Skeletal muscle cell (primary cell): ENCODE measurements at places on chromosomes 7 and 10.

DNA sequence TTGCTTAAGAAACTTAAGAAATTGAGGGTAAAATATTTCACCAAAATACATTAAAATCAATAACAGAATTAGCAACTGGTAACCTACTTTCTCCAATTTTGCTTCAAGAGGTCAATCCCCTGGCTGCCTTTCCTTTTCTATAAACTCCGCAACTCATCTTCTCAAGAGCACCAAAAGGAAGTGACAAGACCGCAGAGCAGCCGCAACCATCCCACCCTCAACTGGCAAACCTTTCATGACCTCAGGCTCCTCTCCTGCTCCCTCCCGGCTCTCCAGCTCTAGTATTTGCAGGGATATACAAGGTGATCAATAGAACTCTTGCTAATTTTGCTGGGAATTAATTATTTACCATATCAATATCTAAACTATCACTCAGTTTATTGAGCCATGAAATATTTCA is 88.9 kb downstream of the ATE1 start:
- DNase-seq: no peak

GRCh38 chr10:71972746-71973695 is 8.8 kb downstream of the CHST3 start:
- no peak for DNase-seq

DNA sequence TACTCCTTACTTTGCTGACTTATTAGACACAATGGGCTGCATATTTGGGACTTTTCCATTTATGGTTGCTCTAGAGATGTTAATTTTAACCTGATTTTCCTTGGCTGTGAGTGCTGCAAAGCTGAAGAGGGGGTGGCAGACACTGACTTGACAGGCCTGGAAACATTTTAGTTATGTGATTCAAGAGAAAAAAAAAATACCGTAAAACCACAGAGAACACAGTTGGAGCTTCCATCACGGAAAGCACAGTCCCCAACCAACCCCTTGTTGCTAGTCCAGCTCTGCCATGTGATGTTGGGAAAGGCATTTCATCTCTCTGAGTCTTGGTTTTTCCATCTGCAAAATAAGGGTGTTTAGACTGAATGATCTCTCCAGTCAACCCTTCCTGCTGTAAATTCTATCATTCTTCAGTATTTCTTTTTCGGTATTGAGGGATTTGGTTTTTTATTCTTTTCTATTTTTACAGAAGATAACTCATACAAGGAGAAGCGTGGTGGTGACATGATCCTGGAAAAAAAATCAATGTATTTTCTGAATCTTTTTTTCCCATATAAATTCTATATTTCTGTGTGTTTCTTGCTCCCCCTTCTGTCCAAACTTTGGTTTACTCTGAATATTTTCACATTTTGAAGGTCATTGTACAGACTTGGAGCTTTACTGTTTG is 246.1 kb downstream of the REEP3 start:
- DNase-seq: peak; percentile 41

DNA sequence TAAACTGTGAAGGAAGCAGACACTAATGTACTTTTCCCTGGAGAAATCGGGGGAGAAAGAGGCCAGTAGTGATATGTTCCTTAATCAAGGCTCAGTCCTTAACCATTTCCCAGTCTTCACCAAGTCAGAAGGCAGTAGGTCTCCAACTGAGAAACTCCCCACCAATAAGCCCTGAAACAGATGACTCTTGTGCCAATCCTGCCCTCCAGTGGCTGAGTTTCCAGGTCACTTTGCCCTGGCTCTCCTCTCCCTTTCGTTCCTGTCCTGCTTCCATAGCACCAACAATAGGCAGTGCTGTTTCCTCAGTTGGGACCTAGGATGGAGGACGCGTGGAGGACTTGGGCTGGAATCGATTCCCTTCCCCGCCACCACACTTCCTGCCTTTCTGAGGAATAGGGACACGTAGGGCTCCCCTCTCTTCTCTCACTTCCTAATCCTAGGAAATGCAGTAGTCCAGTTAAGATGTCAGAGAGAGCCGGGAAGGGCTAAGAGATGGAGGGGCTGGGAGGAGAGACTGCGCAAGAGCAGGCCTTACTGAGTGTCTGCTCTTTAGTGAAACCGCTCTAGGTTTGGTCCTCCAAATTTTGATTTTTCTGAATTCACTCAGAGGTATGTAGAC is 23.4 kb downstream of the ATOH7 start:
- DNase-seq: peak; percentile 38

DNA sequence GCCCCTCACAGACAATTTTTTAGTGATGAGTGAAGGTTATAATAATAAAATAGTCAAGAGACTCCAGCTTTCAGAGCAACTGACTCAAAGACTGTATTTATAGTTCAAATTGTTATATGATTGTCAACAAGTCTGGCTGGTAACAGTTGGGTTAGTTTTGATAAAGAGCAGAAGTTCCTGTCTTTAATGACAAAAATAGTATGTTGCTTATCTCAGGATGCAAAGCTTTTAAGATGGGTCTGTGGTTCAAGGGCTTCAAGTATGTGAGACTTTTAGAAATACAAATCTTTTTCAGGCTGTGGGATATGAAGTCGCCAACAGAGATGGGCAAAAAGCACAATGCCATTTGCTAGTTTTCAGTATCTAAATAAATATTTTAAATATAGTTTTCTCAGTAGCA is 118.4 kb downstream of the ABCA13 start:
- no peak for DNase-seq

- peak; percentile 72 for DNase-seq
These were observed 174.9 kb upstream of the NRP1 start for GRCh38 chr10:33509231-33509831.

GRCh38 chr7:41573015-41573414 is 129.9 kb downstream of the INHBA start:
- DNase-seq: peak; percentile 14

DNA sequence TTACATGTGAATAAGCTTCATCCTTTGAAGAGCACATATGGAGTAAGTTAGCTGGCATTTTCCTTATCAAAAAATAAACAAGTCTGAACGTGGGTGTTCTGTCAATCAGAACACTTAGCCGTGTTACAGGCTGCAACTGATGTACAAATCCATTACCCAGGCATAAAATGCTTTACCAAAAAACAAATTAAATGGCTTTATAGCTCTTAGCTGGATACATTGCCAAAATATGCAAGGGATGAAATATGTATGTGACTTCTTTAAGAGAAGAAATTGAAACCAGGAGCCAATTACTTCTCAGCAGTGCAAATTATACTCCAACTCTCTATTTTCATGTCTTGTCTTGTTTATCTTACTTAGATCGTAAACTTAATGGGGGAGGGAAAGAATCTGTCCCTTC is 214.8 kb downstream of the DGKB start:
- DNase-seq: no peak

- no peak for DNase-seq
These were observed 49.2 kb upstream of the MGMT start for GRCh38 chr10:129417870-129418269.

GRCh38 chr7:93402944-93403343 is 170.8 kb downstream of the VPS50 start:
- no peak for DNase-seq

DNA sequence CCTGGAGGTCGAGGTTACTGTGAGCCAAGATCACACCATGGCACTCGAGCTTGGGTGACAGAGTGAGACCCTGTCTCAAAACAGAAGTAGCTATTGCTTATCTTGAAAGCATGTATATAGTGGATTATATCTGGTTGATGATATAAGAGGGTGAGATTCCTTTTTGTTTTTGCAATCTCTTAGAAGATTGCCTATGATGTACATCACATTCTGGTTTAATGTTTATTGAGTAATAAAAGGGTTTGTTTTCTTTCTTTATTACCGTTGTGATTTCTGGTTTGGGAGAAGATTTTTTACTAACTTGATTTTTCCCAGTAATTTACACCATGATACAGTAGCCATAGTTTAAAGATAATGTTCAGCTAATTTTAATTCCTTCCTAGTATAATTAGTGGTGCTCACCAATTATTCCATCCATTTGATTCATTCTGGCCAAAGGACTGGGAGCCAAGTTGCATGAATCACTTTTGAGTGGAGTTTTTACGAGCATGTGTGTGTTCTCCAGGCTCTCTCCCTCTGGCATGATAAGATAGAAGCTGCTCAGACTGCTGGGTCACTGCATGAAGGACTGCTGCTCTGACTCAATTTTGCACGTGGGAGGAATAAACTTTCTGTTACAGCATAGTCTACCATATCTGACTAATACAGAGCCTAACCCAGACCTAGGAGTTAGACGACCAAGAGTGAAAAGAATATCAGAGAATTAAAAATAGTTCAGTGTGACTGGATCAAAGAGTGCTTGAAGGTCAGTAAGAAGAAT is 13.5 kb upstream of the TSPAN13 start:
- DNase-seq: peak; percentile 90

GRCh38 chr10:103598654-103599115 is 105.2 kb downstream of the NEURL1 start:
- peak; percentile 31 for DNase-seq

DNA sequence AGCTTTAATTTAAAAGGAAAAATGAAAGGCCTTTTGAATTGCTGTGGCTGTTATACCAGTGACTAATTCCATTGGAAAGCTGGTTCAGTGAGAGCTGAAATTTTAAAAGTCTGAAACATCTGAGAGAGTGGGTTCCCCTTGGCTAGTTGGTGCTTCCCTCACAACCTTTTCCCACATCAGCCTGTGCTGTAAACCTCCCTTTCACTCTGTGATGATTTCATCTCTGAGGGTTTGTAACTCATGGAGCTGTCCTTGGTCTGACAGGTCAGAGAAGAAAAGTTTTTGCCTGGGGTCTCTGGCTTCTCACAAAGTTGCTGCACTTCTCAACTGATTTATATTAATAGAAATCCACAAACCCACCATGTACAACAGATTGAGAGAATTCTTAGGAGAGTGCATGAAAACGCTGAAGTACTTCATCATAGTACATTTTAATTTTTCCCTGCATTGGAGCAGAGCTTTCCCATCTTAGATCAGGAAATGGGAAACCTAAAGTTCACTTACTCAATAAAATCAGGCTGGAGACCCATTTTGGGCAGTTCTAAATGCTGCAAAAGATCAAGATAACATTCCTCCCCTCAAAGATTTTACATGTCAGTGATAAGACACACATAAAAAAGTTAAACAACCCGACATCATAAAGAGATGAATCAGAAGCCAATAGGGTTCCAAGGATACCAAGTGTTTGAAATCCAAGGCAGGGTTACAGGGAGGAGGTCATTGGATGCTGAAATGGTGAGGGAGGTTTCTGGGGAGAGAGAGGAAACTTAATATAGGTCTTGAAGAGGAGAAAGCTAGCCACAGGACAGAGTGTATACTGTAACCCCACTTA is 157.0 kb upstream of the MKLN1 start:
- DNase-seq: no peak

DNA sequence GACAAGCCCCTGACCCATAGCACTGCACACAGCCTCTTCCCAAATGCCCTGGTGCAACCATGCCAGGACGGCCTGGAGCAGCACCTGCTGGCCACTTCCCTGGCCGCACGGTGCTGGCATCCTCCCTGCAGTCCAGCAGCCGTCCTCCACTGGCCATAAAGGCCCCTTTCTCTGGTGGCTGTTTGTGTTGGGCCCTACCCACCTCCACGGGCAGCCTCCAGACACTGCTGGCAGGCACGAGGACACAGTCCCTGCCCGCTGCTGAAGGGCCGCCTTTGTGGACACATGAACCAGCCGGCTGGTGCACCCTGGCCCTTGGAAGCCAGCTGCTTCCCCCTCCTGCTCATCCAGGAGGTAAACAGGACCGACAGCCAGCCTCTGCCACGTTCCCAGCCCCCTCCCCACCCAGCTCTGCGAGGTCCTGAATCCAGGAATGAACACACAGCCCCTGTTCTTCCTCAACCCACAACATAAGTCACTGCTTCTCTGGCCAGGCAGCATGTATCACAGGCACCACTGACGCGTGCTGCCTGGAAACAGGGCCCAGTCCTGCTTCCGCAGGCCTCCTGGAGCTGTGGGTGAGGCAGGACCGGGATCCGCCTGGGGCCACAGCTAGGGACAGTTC is 43.8 kb downstream of the SPOCK2 start:
- no peak for DNase-seq

GRCh38 chr7:106288263-106288662 is 3.5 kb upstream of the NAMPT start:
- no peak for DNase-seq

DNA sequence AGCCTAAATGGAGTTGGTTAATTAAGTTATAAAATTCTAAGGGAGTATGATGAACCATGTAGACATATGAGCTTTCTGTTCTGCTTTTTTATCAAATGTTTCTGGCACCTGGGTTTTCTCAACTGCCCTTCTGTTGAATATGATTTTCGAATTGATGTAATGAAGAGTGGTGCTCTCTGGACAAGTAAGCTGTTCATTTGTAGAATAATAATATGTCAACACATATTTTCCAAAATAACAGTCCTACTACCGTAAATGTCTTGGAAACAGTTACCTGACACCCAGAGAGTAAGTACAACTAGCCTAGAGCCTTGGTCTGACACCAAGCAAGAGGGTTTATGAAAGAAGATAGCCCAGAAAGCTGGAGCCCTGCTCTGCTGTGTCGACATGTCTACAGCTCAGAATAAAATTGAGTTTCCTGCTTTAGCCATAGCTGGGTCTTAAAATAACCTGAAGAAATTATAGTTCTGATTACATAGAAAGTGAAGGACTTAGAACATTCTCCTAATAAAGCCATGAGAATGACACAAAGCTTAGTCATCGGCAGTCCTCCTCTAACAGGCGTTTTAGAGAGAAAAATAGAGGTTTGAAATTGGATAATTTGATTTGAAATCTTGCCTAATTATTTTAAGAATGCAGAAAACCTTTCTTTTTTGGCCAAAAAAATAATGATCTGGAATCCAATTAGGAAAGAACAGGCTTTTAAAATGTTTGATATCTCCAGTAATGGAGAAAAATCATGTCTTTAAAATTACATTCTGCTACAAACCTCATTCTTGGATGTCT is 25.1 kb downstream of the HDAC9 start:
- DNase-seq: peak; percentile 51

DNA sequence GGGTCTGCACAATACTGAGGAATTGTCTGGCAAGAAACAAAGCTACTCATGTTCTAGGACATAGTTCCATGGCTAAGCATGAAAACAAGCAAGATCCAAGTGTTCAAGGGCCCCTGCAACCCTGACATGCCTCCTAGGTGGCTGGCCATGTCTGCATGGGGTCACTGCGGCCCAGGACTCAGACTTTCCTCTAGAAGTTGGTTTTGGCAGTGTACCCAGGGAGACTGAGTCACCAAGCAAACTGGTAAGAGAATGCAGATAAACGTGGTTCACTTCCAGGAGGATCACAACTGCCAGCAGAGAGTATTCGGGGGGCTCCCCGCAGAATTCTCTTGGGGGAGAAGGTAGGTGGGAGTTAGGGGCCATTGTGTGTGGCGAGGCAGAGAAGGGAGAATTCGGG is 7.4 kb upstream of the PFKFB3 start:
- no peak for DNase-seq
